Left colon (tissue), 2 donors: ENCODE measurements at places on chromosomes 2 and 18.

- no peak for DNase-seq
These were observed 36.1 kb upstream of the TWIST2 start for GRCh38 chr2:238811759-238812158.

GRCh38 chr2:74700643-74701372 is 46.8 kb downstream of the SEMA4F start:
- DNase-seq: no peak

DNA sequence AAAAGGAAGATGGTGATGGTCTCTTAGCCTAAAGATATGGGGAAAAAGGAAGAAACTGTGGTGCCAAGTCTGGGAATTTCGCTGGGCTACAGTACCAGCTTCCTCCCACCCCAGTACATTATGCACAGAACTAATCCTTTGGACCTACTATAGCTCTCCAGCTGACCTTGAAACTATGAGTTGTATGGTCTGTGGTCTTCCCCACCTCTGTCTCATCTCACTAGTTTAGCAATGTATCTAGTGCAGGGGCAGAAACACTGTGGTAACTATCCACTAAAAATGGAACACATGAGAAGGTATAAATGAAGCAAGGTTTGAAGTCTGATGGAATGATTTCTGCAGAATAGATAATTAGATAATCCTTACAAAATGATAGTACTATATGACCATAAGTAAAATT is 190.4 kb upstream of the CCDC150 start:
- no peak for DNase-seq

- peak; percentile 31 for DNase-seq
These were observed 294.1 kb downstream of the BCL2 start for GRCh38 chr18:63025251-63026090.

GRCh38 chr2:121175326-121175725 is 109.7 kb downstream of the TFCP2L1 start:
- DNase-seq: no peak
